Gastroesophageal sphincter (tissue), 4 donors: ENCODE measurements at places on chromosomes 7 and 10. TPM values are rescaled to one million over a fixed set of nuclear protein-coding genes. Genes with fewer than 3 reads are reported as not detected.

The KIAA1217 gene
- total RNA-seq: 12.8 TPM

DNA sequence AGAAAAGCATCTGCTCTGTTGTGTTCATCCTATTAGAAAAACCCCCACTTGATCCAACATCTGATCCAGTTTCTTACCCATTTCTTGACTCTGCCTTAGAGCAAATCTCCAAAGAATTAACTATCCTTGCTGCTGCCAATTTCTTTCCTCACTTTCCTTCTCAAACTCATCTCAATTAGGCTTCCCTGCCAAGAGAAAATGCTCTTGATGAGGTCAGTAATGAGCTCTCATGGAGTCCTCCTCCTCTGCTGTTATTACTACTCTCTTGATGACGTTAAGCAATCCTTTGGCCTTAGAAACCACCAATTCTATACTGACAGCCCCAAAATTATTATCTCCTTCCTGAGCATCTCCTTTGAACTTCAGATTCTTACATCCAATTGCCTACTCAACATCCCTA lies 162.0 kb upstream of the FAM13C start:
- no peaks in the 10 kb centered on the region for H3K36me3 ChIP-seq
- no peak overlapping the region for H3K27ac ChIP-seq
- H3K4me3 ChIP-seq: no peak overlapping the region

GRCh38 chr10:53864846-53865245 lies 936.2 kb downstream of the PCDH15 start:
- H3K27me3 ChIP-seq: no peaks in the 10 kb centered on the region
- ATAC-seq: no peak
- H3K36me3 ChIP-seq: no peaks in the 10 kb centered on the region
- no peak overlapping the region for H3K27ac ChIP-seq

- H3K4me1 ChIP-seq: peaks cover 12% of the 10 kb centered on the region
- H3K27me3 ChIP-seq: no peaks in the 10 kb centered on the region
- H3K27ac ChIP-seq: no peak overlapping the region
- no peak overlapping the region for H3K4me3 ChIP-seq
- ATAC-seq: no peak
Measured at GRCh38 chr10:14609178-14609577, 165.5 kb downstream of the FAM107B start.
